ENCODE measurements at places on chromosomes 12 and 14.

GRCh38 chr12:67991158-67991557 is 1.9 kb downstream of the IFNG-AS1 start:
- no peak for DNase-seq

DNA sequence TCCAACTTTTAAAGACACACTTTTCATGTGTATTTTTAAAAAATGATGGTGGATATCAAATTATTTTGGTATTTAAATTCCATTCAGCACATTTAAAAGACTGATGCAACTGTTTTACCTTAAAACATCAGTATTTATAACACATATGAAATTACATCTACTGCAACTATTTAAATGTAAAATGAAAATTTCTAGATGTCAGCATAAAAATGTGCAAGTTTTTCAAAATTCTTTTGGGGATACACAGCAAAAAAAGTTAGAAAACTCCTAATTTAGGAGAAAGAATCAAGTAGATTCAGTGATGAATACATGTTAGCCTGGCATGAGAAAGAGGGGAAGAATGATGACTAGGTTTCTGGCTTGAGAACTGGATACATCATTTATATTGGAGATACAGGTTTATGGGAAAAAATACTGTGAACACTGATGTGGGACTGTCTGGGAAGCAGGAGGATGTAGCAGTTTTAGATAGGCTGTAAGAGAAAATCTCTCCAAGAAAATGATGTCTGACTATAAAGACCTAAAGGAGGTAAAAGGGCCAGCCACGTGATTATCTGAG is 9.2 kb downstream of the SOS2 start:
- DNase-seq, result no peak

DNA sequence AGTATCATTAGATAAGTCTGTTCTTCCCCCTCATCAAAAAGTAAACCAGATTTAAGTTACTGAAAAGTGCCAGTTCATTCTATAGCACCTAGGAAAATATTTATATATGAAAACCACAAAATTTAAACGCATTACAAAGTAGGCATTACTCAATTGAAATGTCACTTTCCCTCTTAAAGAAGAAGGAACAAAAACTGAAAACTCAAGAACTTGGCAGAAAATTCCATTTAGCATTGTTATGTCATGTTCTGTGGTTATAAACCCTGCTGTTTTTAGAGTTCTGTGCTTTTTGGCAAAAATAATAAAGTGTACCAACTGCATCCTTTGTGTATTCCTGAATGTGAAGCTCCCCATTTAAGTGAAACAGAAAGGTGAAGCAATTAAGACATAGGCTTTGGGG is 3.6 kb downstream of the FGD4 start:
- no peak for DNase-seq

GRCh38 chr12:65965358-65965757 is 141.1 kb downstream of the HMGA2 start:
- no peak for DNase-seq

DNA sequence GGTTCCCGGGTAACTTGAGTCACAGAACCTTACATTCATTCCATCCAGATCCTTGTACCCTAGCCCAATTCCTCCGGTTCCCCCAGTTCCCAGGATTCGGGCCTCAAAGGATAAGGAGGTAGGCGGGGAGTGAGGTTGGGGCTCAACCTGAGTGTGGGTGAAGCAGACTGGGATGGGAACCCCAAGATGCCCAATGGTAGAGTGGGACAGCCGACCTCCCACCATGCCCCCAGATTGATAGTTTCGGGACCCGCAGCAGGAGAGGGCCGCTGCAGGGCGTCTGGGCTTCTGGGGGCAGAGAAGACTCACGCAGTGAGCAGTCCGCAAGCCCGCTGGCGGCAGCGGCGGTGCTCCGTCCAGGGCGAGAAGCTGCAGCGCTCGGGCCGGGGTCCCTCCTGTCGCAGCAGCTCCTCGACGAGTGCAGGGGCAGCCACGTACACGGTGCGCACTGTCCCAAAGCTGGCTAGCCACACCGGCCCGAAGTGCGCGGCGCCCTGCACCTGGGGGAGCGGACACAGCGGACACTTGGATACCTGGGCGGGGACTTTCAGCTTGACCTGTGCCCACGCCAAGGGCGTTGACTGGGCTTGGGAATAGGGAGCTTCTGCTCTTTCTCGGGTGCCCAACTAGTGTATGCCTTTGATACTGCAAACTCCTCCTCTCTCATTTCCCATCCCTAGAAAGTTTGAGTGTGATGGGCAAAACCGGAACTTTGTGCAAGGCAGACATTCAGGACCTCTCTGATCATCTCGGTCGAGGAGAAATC is 997 bp downstream of the CYP27B1 start:
- no peak for DNase-seq

GRCh38 chr12:104133866-104134265 is 4.1 kb downstream of the NFYB start:
- no peak for DNase-seq

- no peak for DNase-seq
Observed at GRCh38 chr14:92430686-92431085, 82.9 kb upstream of the RIN3 start.

DNA sequence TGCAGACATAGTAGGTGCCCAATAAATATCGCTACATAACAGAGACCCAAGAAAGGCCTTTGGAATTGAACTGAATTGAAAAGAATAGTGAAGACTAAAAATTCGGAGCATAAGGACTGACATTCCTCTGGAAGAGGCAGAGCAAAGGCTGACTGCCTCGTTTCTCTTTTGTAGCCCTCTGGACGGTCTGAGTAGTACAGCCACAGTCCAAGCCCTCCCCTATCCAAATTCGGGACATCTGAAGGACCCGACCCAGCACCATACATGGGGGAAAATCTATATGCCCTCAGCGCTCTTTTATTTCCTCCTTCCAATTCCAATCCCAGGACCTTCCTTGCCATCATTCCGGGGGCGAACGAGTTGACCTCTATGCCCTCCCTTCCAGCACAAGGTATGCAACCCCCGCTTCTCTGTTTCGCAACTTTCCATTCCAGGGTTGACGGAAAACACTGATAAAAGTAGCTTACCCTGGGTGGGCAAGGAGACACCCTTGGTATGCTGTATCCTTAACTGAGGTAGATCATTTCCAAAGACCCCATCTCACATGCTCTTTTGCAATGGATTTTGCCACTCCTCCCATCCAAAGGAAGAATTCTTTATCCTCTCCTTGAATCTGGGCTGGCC is 127.4 kb upstream of the MAP1LC3B2 start:
- no peak for DNase-seq

DNA sequence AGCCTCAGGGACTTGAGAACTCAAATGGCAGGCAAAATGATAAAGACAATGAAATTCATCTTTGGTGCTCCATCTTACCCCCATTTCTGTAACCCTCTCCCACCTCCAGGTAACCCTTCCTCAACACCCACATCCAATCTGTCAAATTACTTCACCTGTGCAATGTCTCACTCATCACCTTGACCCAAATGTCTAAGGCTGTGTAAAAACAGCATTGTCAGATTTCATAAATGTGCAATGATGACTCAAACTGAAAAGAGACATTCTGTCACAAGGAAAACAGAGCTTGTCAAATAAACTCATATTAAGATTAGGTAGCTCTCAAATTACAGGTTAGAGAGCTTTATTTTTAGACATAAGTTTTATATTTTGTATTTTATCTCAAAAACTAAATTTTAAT is 19.9 kb upstream of the COCH start:
- DNase-seq, result no peak

DNA sequence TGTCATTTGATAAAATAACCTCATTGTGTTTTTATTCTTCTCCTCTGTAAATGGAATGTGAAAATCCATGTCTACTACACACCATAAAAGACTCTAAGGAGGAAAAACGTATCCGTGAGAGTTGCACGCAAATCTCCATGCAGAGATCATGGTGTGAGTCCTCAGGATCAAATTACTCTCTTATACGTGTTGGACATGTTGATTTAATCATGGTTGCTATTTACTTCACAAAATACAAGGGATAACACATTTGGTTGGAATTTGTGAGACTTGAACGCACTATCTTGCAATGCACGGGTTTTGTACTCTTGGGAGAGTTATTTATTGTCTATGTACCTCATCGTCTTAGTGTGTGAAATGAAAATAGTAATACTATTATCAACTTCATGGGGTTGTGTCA is 128.0 kb upstream of the RASSF8 start:
- no peak for DNase-seq

DNA sequence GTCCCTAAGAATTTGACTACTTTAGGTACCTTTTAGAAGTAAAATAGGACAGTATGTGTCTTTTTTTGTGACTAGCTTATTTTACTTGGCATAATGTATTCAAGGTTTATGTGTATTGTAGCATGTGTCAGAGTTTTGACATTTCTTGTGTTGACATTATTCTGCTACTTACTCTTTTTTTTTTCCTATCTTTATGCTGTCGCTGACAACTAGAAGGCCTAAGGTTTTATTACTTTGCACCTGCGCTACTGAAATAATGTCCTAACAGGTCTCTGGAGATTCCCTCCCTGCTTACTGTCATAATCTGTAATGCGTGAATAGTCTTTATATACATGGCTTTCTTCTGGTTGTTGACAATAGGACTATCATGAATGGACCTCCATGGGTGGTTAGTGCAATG is 43.0 kb downstream of the PDE3A start:
- no peak for DNase-seq

GRCh38 chr12:100189636-100190394 is 10.8 kb upstream of the ACTR6 start:
- DNase-seq, result no peak

GRCh38 chr12:118541071-118541470 is 164.7 kb downstream of the SUDS3 start:
- DNase-seq, result no peak

- DNase-seq, result no peak
Observed at GRCh38 chr14:65287264-65288131, 125.0 kb upstream of the FUT8 start.

- no peak for DNase-seq
Observed at GRCh38 chr12:120453977-120454376, 7.7 kb downstream of the GATC start.

DNA sequence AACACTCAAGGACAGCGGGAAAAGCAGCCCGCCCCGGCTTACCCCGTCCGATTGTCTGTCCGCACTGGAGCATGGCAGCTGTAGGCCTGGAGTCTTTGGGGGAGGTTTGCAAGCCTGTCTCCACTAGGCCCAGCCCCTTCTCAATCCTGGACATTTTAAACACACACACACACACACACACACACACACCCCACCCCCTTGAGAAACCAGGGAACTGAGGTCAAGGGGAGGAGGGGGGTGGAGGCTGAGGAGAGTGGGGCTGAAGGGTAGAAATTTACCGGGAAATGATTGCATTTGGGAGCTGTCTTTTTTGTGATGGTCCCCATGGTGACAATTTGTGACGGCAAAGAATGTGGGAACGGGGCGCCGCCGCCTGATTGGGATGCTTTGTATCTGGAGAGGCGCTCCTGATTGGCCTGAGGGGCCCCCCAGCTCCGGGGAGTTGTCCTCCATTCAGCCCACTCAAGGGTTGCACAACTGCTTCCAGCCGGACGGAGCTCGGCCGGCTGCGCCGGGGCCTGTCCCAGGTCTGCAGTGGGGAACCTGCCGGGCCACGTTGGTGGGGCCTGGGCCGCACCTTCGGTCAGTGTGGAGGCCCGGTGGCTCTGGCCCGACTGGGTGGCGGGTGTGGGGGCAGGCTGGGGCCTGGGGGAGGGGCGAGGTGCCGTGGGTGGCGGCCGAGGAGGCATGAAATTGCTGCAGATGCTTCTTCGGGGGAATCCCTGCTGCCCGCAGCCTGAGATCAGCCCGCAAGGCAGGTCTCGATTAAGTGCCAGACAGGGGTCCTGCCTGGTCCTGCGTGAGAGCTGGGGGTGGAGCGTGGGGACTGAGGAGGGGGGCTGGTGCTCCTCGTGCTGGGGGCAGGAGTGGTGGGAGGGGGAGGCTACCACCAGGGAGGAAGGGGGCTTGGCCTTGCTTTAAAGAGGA is at the start of gene FAM181A:
Gene FAM181A, plus strand, starts transcription at position 472 of the 927 bp plus-strand sequence. CDS start 942 bp downstream, outside the sequence.
- DNase-seq, result no peak

GRCh38 chr12:100868487-100868886 is 73.9 kb downstream of the ANO4 start:
- no peak for DNase-seq

GRCh38 chr12:130013771-130014484 is 110.1 kb upstream of the TMEM132D start:
- no peak for DNase-seq

Data from HCT116 (cell line).